ENCODE measurements at places on chromosomes 7 and 10.

GRCh38 chr10:29554660-29555059 is 80.1 kb downstream of the SVIL start:
- DNase-seq = no peak

GRCh38 chr10:123136221-123136805 is 543 bp downstream of the HMX3 start:
- no peak for DNase-seq

- DNase-seq = no peak
Measured at GRCh38 chr7:127158659-127159058, 94.1 kb downstream of the GRM8 start.

DNA sequence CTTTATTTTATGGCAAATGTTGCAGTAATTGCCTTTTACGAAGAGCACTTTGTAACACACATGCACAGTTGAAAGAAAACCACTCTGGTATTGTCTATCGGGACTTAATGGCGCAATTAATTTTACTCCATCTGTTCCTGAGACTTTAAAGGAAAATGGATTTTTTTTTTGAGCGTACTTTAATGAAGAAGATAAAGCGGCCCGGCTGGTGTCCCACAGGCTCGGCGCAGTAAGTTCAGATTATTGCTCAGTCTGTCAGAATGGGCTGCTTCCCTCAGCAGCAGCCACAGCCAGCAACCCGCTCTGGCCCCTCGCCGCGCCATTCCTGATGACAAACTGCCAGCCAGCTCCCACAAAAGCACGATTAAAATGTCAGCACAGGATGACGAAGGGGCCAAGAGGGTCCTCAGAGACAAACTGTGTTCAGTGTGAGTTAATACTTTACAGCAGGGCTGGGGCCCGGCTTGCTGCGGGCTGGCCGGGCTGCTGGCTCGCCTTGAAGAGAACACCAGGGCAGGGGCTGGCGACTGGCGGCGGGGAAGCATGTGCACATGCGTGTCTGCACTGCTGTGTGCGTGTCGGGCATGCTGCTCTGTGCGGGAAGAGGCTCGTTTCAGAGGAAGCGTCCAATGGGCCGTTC is 501.0 kb upstream of the GALNT17 start:
- no peak for DNase-seq

DNA sequence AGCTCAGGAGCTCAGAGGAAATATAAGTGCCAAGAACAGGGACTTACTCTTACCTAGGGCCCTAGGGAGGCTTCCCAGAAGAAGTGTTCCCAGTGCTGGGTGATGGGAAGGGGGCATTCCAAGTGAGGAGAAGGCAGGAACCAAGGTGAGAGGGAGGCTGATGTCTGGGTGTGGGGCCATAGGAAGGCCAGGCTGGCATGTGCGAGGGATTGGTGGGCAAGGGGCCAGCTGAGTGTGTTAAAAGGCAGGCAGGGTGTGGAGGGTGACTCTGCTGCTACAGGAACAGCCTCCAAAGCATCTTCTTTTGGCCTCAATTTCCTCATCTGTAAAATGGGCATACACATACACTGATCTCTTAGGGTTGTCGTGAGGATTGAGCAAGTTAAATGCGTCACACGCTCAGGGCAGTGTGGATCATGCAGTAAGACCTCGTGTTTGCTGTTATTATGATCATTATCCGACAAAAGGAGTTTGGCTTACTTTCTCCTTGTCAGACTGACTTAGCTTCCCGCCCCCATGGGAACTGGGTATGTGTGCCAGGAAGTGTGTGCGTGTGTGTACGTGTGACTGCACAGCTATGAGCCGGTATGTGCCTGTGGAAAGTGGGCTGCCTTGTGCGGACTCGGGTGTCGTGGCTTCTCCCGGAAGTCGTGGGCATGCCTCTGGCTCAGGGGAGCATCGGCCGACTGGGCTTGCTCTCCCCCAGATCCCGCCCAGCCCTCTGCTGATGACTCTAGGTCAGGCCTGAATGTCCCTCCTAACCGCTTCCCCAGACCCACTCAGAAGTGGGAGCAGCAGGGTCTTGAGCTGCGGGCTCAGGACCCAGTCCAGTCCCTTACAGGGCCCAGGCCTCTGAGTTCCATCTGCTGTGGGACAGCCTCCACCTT is 59.6 kb downstream of the NEURL1 start:
- DNase-seq = no peak

GRCh38 chr7:152543799-152544198 is 108.0 kb upstream of the KMT2C start:
- DNase-seq = no peak

- DNase-seq = no peak
Measured at GRCh38 chr7:39557911-39558310, 8.3 kb upstream of the YAE1 start.

GRCh38 chr10:5891009-5891408 is 966 bp downstream of the FBH1 start:
- no peak for DNase-seq

DNA sequence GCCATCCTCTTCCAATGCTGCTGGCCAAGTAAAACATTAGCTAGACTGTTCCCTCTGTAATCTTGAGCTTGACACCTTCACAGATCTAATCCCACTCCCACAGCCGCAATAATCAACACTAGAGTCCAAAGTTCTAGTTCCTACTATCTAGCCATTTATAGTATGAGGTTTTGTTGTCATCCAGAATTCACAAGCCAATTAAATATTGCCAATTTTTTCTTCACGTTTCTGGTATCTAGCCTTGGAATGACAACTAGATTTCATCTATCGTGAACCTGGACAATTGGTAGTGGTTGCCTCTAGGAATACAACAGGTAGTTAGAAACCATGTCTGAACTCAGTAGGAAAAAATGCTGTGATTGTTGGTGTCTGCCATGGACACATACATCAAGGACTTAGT is 10.4 kb downstream of the WASL start:
- DNase-seq = no peak

DNA sequence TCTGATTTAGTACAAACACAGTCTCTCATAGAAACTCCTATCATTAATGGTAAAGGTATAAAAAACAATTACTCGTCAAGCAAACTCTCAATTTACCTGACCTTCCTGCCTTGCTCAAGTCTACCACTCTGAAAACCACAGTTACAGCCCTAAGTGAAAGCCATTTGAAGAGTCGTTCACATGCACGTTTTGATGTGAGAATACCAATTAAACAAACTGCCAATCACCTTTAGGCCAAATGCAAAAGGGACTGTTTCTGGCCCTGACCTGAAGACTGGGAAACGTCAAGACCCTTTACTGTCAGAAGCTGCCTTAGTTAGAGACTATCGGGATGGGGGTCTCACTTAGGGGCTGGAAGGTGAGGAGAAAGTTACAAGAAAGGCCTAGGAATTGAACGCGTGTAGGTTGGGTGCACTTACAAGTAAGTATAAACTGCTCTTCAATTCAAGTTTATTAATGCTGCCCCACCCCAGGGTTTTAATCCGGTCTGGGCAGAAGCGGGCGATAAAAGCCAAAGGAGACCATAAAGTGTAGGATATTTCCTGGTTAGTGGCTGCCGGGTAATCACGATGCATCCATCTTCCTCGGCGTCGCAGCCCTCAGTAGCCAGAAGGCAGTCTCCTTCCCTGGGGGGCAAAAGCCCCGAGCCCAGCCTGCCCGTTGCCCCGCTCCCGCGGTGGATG is 935 bp downstream of the TM9SF3 start:
- DNase-seq = no peak

- no peak for DNase-seq
Measured at GRCh38 chr7:66743920-66744319, 3.4 kb downstream of the RABGEF1 start.

- no peak for DNase-seq
Measured at GRCh38 chr7:101885597-101885955, 68.2 kb downstream of the CUX1 start.

- peak; percentile 78 for DNase-seq
Measured at GRCh38 chr7:21355406-21355874, 72.4 kb upstream of the SP4 start.

DNA sequence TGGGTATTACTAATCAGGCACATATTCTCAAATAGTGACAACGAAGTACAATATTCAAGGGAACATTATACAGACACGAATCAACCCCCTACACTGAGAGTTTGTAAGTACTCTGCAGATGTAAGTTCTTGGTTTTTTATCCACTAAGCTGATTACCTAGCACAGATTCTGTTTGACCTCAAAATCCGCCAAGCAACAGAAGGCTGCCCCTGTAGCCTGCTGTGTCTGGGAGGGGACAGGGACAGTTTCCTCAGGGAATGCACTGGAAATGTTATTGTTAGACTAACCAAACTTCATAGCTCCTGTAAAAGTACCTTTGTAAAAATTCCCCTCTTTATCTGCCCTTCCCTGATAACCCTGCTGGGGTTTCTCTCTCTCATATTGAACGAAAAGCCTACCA is 45.2 kb upstream of the ZRANB1 start:
- DNase-seq = no peak

- DNase-seq = no peak
Measured at GRCh38 chr10:59582780-59583179, 126.9 kb downstream of the SLC16A9 start.

DNA sequence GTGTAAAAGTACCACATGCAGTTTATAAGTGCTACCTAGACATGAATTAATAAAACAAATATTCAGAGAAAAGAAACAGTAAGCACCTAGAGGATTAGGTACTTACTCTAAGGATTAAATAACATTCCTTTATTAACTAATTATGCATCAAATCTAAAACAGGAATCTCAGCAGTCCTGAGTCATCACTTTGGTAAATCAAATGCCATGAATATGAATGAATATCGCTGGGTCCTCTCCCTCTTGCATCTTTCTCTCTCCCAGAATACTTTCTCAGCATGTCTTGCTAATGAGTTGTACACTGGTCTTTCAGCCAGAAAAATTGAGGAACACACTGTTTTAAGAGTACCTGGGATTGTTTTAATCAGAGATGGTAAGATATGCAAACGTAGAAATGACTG is 225.5 kb upstream of the NFE2L3 start:
- no peak for DNase-seq

- DNase-seq = no peak
Measured at GRCh38 chr7:114711241-114711640, 210.7 kb upstream of the MDFIC start.

- no peak for DNase-seq
Measured at GRCh38 chr7:78968951-78969350, 484.5 kb downstream of the MAGI2 start.

GRCh38 chr7:93231259-93231658 is 907 bp upstream of the VPS50 start:
- DNase-seq = no peak

- DNase-seq = no peak
Measured at GRCh38 chr10:57973451-57973850, 294.2 kb downstream of the IPMK start.

DNA sequence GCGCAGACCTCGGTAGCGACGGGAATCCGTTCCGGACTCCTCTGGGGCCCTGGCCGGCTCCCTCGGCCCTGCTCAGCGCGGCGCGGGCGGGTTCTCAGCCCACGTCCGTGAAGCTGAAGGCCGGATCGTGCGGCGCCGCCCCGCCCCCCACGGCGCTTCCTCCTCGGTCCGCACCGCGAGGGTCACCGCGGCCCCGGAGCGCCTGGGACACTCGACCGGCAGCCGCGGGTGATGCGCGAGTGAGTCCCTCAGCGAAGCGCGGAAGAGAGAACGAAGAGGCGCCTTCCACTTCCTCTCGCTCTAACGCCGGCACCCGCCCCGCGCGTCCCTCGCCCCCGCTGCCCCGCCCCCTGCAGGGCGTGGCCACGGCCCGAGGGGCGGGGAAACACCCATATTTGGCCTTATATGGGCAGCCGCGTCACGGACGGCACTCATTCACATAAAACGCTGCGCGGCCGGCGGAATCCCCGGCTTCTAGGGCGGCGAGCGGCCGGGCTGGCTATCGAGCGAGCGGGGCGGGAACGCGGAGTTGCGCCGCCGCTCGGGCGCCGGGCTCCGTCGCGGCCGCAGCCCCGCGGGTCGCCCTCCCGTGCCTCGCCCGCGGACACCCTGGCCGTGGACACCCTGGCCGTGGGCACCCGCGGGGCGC is at the start of gene DUSP5:
DUSP5 (plus strand) TSS at position 470 of the 649 bp plus-strand sequence. CDS start 215 bp downstream, outside the sequence.
- peak; percentile 98 for DNase-seq

GRCh38 chr10:126476246-126476645 is 88.0 kb upstream of the ADAM12 start:
- DNase-seq = no peak

GRCh38 chr10:28677888-28678686 is 766 bp downstream of the BAMBI start:
- peak; percentile 68 for DNase-seq

DNA sequence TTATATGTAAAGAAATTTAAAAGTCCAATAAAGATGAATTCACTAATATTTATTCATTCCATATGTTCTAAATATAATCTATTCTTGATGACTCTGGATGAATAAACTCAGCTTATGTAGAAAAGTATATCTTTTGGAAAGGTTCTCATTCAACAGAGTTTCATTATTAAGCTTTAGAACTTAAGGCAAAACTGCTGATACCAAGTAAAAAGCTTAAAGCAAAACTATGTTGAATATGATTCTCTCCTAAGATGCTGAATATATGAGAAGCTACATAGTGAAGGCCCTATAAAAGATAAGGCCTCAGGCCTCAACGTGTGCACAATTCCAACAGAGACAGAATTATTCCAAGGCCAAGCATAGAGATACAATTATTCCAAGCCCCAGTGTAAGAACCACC is 30.8 kb downstream of the ZNF800 start:
- DNase-seq = no peak

GRCh38 chr10:123415523-123415922 is 250.6 kb upstream of the GPR26 start:
- no peak for DNase-seq

GRCh38 chr10:124573726-124574455 is 112.3 kb downstream of the LHPP start:
- DNase-seq = no peak

DNA sequence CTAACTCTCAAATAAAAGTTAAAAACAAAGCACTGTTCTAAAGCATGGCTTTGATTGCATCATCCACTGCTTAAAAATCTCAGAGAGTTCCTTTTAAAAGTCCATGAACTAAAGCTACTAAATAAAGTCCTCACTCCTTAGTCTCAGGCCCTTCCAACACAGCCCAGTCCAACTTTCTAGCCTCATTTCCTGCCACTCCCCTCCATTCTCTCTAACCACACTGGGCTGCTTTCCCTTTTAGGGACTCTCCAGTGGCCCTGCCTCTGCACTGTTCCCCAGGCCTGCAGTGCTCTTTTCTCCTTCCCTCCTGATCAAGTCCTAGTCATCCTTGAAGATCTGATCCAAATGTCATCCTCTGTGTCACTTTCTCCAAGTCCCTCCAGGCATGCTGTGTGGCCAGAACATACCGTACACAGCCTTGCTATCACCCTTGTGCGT is 56.9 kb upstream of the PPP1R3C start:
- no peak for DNase-seq

DNA sequence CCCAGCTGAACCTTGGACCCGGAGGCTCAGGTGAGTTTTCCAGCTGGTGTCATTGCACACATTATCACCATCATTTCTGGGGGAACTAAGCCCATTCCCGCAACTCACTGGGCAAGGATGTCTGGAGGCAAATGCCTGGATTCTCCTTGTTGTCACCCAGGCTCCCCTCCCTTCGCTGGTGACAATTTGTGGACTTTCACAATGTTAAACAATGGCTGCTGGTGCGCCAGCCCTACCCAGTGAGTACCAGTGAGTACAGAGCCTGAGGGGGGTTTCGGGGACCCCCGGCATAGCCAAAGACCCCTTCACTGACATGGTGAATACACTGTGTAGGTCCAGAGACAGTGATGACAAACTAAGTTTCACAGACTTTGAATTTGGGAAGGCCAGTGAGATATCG is 189.2 kb downstream of the ADARB2 start:
- DNase-seq = peak; percentile 21

GRCh38 chr7:15905251-15906040 is 219.0 kb upstream of the MEOX2 start:
- no peak for DNase-seq

GRCh38 chr7:4709187-4709586 is 27.1 kb downstream of the FOXK1 start:
- no peak for DNase-seq
